Mucosa of gallbladder (tissue), 1 donor: ENCODE measurements at places on chromosomes 13 and 19. TPM values are rescaled to one million over a fixed set of nuclear protein-coding genes. Genes with fewer than 3 reads are reported as not detected.

DNA sequence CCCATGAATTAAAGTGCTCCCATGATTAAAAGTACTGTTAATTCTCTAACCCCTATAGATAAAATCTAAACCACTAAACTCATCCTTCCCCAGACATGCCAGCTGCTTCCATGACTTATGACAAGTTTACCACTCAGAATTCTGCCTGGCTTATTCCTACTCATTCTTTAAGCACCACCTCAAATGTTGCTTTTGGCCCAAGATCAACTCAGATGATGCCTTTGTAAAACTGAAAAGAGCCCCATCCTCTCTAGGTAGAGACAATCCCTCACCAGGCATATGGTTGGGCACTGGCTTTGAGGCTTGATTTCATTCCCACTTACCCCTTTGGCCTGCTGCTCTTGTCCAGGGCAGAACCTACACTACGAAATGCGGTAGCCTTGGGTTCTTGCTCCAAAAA lies 250.0 kb downstream of the DNAJC15 start:
- DNase-seq: no peak

DNA sequence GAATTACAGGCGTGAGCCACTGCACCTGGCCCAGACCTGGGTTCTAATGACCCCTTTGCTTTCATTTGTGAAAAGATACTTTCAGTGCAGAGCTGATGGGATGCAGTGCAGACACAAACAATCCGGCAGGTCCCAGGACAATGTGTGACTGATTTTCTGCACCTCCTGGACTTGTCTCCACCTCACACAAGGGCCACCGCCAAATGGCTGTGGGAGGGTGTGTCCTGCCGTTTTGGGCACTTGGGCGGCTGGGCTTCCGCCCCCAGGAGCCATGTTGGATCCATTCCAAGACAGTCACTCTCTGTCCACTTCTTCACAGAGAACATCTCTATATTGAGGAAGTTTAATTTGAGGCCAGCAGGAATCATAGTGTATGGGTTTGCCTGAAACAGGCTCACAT lies 112.3 kb upstream of the ZNF507 start:
- no peak for DNase-seq

DNA sequence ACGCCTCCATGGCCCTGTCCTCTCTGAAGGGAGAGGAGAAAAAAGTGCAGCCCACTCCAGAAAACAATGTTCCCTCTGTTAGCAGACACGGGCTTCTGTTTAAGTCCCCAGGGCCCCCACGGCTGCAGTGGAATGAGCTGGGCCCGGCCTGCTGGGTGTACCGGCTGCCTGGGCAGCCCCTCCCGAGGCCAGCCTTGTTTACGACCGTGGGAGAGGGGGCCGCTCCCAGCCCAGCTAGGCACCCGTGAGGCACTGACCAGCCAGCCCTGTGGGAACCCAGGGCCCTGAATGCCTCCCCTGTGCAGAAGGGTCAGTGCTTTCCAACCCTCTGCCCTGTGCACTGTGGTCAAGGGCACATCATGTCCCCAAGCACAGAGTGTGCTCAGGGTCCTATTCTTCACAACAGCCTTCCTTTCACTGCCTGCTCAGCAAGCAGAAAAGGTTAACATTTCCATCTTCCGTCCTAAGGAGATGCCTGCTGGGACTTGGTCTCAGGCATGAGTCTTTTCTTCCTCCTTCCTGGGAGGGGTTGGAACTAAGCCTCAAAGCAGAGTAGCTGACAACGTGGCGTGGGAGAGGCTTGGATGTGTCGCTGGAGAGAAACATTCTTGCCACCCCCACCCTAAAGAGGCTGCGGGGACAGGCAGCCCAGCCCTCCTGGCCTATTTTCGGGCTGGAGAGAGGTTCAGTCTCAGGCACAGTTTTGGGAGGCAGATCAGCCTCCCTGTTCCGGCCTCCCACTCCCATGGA lies 90.1 kb downstream of the RGCC start:
- no peak for DNase-seq

GRCh38 chr19:16124953-16125352 lies 13.3 kb downstream of the RAB8A start:
- no peak for DNase-seq

DNA sequence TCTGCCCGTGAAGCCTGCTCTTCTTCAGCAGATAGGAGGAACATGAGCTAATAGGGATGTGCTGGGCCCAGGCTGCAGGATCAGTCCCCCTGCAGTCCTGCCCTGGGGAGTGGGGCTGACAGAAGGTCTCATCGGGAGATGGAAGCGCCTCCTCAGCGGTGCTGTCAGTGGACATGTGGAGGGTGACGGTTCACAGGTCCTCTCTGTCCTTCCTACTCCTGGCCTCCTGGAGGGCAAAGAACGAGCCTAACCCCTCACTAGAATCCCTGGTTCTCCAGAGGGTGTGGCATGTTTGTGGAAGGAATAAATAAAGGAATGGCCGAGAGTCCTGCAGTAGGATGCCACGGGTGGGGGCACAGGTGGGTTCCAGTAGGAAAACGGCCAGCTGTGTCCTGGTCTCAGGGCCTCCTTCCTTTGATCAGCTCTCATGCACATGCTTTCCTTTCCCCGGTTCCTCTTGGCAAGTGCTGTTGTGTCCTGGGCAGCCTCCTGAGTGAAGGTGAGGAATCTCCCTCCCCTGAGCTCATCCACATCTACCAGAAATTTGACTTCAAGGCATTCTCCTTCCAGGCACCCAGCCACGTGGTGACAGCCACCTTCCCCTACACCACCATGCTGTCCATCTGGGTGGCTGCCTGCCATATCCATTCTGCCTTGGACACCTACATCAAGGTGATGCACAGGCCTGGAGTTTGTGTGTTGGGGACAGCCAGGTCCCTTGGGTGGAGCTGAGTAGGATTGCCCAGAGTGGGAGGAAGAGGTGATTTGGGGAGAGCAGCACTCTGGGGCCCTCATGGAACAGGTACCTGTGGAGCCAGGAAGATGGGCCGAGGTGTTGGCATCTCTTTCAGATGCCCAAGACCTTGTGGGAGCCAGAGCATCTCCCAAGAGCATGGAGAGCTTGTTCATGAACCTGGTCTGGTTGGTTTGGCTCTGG lies 28.6 kb upstream of the ZNF492 start:
- DNase-seq: no peak

DNA sequence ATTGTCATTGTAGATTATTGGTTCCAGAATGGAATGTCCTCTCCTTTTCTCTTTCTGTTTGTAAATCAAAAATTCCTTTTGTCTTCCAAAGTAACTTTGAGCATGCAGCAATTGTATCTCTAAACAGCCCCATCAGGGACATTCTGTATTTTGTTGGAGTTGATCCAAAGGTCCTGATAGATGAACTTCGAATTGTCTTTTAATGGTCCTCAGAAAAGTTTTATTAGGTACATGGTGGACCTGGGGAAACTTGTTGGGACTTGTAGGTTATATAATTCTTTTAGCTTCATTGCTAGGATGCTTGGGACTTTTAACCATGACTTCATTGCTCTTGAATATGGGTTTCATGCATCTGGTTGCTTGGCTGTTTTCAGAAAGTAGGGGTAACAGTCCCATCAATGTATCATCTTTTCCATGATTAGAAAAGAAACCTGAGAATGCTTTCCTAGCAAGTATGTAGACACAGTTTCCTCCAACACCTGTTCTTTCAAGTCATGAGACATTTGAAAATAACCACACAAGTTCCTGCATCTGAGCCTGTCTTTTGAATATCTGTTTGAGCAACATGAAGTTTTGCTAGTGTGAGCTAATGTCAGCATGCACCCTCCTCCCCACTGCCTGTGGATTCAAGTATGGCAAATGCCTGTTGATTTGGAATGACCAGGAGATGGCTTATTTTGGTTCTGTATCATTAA lies 413.1 kb downstream of the KCNRG start:
- no peak for DNase-seq

GRCh38 chr19:45526143-45526542 lies 18.9 kb downstream of the VASP start:
- peak; percentile 55 for DNase-seq

GRCh38 chr19:11286312-11286974 lies 9.5 kb upstream of the TSPAN16 start:
- no peak for DNase-seq

DNA sequence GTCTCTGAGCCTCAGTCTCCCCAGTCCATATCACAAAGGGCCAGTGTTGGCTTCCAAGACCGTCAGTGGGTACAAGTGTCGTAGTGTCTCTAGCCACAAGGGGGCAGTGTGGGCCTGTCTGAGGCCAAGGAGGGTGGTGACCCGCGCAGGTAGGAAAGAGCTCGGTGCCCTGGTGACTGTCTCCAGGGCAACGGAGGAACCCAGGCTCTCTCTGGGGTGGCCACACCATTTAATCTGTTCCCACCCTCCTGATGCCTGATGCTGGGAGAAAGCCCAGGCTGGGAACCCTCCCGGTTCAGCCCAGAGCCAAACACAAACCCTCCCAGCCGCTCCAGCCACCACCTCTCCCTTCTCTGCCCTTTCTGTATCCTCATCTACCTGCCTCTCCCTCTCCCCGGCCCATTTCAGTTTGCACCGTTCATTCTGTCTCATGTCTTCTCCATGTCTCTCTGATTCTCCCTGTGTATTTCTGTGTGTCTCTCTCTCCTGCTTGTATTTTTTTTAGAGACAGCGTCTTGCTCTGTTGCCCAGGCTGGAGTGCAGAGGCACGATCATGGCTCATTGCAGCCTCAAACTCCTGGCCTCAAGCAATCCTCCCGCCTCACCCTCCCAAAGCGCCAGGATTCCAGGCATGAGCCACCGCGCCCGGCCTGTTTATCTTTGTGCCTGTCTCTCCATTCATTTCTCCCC lies 17.5 kb upstream of the MEIS3 start:
- DNase-seq: peak; percentile 81

GRCh38 chr19:38417544-38418506 lies 8.2 kb downstream of the RASGRP4 start:
- peak; percentile 34 for DNase-seq

- DNase-seq: no peak
These were observed 545 bp downstream of the NACC1 start for GRCh38 chr19:13118424-13119193.

- DNase-seq: no peak
These were observed 5.1 kb upstream of the PRKD2 start for GRCh38 chr19:46722004-46722380.

- no peak for DNase-seq
These were observed at the start of gene ERICH6B for GRCh38 chr13:45615501-45616101. Gene ERICH6B (minus strand): TSS chr13:45615739. CDS start chr13:45597005, 18,734 bp downstream.

DNA sequence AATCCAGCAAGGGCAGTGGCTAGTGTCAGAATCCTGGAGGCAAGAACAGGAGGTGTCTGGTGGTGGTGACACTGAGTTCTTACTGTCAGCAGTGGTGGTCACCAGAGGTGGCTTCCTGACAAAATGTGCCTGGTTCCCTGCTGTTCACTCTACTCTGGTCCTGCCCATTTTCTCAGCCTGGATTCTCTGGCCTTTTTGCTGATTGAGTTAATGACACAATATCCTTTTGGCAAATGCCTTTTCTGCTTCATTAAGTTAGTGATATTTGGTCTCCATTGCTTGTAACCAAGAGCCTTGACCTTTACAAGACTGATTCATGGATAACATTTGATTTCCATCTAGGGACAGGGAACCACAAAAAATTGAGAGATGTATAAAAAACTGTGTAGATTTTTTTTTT lies 51.1 kb downstream of the RFC3 start:
- DNase-seq: no peak

DNA sequence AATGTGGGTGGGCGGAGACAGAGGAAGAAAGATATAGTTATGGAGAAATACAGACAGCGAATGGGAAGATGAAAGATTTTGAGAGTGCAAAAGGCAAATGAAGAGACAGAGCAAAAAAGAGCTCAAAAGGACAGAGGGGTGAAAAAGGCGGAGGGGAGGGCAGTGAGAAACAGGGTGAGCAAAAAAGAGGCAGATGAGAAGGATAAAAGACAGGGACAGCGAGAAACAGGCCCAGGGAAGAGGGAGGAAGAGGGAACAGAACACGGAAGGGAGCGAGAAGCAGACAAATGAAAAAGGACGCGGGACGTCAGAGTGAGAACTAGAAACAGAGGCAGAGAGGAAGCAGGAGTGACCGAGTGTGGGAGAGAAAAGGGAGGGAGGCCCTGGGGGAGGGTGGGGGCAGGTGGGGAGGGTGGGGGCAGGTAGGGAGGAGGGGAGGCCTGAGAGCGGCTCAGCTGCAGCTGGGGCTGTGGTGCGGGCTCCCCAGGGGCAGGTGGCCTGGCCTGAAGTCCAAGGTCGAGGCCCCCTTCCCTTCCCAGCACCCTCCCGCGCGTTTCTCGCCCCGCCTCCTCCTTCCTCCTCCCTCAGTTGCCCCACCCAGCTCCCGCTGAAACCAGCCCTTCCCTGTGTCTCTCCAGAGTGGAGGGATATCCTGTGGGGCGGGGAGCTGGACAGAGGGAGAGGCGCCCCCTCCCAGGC lies 2.9 kb downstream of the KLK1 start:
- DNase-seq: no peak

DNA sequence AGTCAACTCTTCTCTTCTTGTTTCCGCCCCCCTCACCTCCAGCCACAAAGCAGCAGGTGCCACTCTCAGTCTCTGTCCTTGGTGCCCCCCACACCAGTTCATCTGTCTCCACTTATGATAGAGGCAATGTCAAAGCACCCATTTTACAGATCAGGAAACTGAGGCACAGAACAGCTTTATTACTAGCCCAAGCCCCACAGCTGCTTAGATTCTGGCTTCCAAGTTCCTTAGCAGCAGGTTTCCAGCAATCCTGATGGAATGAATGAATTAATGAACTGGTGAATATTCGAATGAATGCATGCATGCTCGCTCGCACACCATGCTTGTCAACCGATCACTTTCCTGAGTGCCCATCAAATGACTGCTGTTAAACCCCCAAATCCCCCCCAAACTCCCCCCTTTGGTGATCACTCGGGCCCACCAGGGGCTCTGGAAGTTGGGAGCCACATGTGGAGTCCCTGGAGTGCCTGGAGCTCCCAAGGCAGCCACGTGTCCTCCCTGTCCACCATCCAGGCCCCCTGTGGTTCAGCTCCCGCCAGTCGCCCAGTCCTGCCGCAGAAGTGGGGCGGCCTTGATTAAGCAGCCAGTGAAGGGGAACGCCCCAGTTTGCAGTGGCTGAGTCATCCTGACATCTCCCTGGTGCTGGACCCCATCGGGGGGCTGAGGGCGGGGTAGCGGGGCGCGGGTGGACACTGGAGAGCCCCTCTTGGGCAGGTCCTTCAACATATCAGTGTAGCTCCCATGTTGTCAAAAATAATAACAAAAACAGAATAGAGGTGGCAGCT lies 6.8 kb downstream of the PTPRS start:
- no peak for DNase-seq

TNFSF9 gene
- 1.2 TPM for total RNA-seq

FAM83E gene
- total RNA-seq: 143 TPM

HSD17B14 gene
- total RNA-seq: 10.6 TPM

OR1I1 gene
- total RNA-seq: not detected

ZNF492 gene
- total RNA-seq: 0.14 TPM

YJU2 gene
- total RNA-seq: 19.5 TPM

SIGLEC11 gene
- total RNA-seq: 1.5 TPM
